ENCODE measurements at places on chromosomes 12 and 14.

DNA sequence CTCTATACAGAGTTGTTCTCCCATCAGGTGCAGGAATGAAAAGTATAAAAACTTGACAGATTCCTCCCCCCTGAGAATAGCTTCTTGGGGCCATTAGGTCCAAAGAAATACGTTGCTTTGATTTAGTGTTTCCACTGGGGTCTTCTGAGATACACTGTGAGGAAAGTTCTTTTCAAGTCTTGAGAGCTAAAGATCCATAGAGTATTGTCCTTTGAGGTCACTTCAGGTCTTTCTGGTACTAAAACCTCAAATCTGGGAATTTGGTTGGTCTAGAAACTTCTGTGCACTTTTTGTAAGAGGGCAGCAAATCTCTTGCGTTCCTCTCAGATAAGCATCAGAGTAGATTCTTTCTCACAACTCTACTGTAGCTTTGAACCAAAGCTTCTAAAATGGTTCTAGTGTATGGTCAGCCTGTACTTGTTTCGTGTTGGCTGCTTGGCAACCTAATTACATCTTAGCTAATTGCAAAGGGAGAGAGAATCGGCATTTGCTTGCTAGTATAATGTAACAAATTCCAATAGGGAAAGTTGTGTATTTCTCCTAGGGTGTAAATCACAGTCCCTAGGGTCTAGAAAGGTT, 10.0 kb downstream of the SRSF5 start:
- no peak for DNase-seq

- no peak for DNase-seq
Measured at GRCh38 chr12:51907083-51907855, at the start of gene ACVRL1. TSS of gene ACVRL1 (plus strand) at chr12:51907504. CDS start at chr12:51912475, 4,971 bp downstream.

DNA sequence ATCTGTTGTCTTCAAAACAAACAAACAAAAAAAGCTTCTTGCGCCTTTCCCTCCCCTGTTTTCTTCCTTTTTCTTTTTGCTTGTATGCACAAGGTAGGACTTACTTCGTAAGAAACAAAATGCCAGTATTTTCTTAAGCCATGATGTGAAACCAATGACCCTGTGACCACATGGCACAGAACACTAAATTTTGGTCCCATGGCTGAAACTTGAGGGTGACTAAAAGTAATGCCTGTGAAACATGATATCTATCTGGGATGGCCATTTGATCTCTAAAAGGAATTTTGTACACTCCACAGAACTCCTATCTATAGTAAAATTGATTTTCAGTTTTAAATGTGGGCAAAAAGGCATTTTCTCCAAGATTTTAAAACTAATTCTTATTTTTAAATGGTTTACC, 63.6 kb downstream of the PAPOLA start:
- no peak for DNase-seq

DNA sequence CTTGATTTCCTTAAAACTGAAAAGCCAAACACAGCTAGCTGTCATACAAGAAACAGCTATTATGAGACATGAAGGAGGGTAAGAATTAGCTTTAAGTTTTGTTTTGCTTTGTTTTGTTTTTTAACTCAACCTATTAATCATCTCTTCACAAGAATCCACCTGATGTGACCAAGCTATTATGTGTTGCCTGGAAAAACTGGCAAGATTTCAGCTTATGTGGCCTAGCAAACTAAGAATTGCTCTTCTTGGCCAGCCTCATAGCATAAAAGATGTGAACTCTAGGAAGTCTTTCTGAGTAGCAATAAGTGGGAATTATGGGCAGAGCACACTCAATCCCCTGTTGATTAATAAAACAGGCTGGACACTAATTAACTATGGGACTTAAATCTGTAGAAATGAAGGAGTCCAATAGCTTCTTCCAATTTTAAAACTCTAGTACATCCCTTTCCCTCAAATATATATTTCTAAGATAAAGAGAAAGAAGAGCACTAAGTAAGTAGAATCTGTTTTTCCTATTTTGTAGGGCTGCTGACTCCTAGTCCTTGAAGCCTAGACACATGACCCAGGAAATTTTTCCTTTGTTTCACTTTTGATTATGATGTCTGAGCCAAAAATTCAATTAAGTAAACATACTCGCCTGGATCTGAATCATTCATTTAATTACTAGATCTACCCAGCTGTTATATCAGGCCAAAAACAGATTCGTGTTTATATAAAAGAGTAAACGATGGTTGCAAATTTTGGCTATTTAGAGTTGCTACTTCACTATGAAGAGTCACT, 75.7 kb downstream of the GTF2A1 start:
- no peak for DNase-seq

GRCh38 chr12:125689576-125690410, 624.6 kb downstream of the AACS start:
- no peak for DNase-seq

- DNase-seq, result no peak
Measured at GRCh38 chr14:94340533-94340932, 17.4 kb upstream of the SERPINA6 start.

All from immature natural killer cell (primary cell).